A172 (cell line): ENCODE measurements at places on chromosomes 4 and X. TPM values are rescaled to one million over a fixed set of nuclear protein-coding genes. Genes with fewer than 3 reads are reported as not detected.

- DNase-seq = no peak
Observed at GRCh38 chr4:37421614-37422013, 177.1 kb downstream of the NWD2 start.

GRCh38 chr4:104868533-104868932, 278.1 kb upstream of the TET2 start:
- no peak for DNase-seq

DNA sequence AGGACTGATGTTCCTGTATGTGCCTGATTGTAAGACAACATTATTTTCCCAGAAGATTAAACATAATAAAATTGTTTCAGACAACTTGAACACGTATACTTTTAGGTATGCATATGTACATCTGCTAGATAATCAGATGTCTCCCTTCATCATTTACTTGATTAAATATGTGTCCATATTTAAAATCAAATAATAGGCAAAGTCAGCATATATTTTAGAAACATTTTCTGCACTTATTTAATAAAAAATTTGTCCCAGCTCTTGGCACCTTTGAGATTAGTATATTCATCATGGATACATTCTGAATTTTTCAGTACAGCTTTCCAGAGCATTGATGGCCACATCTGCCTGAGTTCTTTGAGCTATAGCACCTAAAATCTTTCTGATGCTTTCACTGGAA, 106.0 kb downstream of the ARHGAP10 start:
- DNase-seq = no peak

DNA sequence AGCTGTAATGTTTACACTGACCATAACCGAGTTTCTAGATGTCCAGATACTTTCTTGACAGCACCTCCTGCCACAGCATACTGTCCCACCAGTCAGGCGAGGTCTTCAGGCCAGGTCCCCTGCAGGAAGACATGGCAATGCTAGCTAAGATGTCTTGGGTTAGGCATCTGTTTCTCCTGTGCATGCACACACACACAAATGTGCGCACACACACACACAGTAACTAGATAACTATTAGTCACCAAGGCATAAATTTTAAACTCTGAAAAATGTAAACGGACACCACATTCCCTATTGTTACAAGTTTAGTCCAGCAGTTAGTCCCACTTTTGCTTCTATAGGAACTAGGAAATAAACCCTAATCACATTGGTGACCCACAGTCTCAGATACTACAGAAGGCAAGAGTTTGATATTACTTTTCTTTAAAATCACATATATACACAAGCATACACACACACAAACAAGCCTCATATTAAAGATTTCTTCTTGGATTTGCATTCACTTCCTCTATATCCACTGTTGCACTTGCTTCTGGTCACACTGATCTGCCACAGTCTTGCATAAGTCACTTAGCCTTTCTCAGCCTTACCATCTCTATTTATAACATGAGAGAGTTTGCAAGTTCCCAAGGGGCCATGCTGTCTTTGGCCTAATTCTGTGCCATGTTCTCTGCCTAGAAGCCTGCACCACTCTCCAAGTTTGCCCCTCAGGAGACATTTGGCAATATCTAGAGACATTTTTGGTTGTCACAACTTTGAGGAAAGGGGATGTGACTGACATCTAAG, 32.2 kb downstream of the IL21 start:
- DNase-seq = no peak

DNA sequence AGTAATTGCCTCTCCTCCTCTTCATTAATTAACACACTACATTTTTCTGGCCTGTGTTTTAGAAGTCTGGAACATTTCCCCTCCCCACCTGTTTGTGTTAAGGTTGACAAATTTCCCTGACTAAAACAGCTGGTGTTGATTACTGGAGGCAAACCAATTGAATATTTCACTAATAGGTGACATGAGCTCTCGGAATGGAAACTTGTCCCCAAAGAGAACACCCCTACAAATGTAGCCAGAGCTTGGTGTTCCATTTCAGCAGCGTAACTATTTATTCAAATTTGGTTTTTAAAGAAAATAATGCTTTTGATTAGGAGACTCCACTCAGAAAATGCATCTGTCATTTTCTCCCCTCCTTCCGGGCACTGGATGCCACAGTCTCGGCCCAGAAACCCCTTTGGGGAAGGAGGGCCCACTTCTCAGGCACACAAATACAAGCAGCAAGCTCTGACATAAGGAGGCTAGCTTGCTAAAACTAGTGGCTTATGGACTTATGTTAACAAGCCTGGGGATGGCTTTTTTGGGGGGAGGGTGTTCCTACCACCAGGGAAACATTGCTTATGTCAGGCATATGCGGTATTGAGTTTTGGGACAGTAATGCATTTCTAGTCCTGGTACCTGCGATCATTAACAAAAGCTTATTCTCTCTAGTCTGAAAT, 2.2 kb downstream of the RNF150 start:
- DNase-seq = no peak

DNA sequence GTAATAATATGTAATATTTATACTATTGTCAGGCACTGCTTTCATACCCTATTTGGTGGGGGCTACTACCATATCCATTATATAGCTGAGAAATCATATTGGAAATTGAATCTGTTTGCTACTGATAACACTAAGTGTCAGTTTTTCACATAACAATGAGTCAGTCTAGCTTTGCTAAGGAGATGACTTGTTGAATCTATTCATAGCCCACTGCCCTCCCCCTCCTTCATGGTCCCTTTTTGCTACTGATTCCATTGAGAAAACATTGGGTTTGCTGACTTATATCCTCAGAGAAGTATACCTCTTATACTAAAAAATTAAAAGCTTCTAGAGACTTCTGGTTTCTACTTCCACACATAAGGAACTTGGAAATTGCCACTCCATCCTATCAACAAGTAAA, 1898.4 kb downstream of the STIM2 start:
- no peak for DNase-seq

GRCh38 chr4:116015549-116015948, 902.1 kb upstream of the NDST4 start:
- DNase-seq = no peak

GRCh38 chrX:130981836-130982235, 76.3 kb upstream of the ARHGAP36 start:
- no peak for DNase-seq

- peak; percentile 27 for DNase-seq
Observed at GRCh38 chr4:105147553-105148161, 981 bp downstream of the TET2 start.

- peak; percentile 3 for DNase-seq
Observed at GRCh38 chr4:73776321-73776729, 36.0 kb downstream of the CXCL8 start.

GRCh38 chr4:169765835-169766234, 8.1 kb upstream of the HPF1 start:
- no peak for DNase-seq

GRCh38 chrX:85004255-85004654, 578 bp downstream of the APOOL start:
- peak; percentile 8 for DNase-seq

GRCh38 chr4:17324386-17324830, 187.5 kb downstream of the QDPR start:
- DNase-seq = peak; percentile 4

The IGBP1 gene
- 44.1 and 45.0 TPM in 2 replicates for total RNA-seq

The DGKK gene
- total RNA-seq = not detected in 2 replicates

The MGST2 gene
- total RNA-seq = 21.2 and 23.5 TPM in 2 replicates

The ENOX2 gene
- total RNA-seq = 4.0 and 4.2 TPM in 2 replicates

The FMR1NB gene
- total RNA-seq = not detected in 2 replicates

The VCX3B gene
- not detected in 2 replicates for total RNA-seq

The TLR3 gene
- total RNA-seq = 4.0 and 4.4 TPM in 2 replicates

The FDCSP gene
- not detected in 2 replicates for total RNA-seq
